Non-pigmented ciliary epithelial cell (primary cell): ENCODE measurements at places on chromosomes 3 and 15.

DNA sequence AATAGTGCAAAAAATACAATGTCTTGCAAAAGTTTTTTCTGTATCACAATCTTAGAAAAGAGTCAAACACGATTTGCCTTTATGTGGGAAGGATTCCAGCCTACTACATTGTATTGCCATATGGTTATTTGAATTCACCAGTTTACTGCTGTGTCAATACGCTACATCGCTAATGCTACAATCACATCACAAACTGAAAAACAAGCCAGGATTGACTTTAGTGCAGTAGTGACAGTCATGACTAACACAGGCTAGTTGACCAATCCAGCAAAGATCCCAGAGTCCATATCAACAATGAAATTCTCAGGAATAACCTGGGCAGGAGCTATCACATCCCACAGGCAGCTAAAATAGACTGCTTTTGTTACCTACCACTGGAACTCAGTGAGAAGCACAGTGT is 67.0 kb downstream of the IL12A start:
- DNase-seq: no peak

DNA sequence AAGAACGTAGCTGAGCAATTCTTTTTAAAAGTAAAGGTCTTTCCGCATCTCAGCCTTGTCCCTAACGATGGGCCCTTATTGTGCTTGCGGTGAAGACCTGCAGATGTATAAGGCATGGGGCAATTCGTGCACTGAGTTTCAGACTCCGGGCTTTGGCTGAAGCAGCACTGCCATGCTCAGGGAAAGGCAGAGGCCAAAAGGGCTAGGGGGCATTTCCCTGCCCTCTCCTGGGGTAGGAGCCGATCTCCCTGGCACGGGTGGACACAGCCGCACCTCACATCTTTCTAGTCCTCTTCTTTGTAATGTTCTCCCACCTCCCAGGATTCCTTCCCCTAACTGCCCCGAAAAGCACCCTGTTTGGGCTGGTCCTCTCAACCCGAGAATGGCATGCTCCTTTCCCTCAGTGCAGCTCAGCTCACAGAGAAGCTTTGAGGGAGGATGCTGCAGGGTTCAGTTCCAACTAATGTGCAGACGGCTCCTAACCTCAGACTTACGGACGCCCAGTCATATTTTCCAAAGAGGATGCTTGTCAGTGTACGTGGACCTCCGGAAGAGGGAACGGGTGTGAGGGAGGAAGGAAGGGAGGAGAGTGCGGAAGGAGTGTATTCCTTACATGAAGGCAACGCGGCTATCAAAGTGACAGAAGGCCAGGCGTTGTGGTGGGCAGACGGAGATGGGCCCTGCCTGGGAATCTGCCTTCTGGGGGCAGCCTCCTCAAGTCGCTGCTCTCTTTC is 61.2 kb downstream of the SYNM start:
- DNase-seq: no peak

- DNase-seq: no peak
Observed at GRCh38 chr3:151075869-151076562, 9.4 kb upstream of the MED12L start.

GRCh38 chr3:5020242-5020722 is 41.0 kb downstream of the BHLHE40 start:
- DNase-seq: no peak

- DNase-seq: no peak
Observed at GRCh38 chr3:5138214-5138981, 16.3 kb downstream of the ARL8B start.

GRCh38 chr15:101451846-101452245 is 37.7 kb downstream of the PCSK6 start:
- DNase-seq: no peak

DNA sequence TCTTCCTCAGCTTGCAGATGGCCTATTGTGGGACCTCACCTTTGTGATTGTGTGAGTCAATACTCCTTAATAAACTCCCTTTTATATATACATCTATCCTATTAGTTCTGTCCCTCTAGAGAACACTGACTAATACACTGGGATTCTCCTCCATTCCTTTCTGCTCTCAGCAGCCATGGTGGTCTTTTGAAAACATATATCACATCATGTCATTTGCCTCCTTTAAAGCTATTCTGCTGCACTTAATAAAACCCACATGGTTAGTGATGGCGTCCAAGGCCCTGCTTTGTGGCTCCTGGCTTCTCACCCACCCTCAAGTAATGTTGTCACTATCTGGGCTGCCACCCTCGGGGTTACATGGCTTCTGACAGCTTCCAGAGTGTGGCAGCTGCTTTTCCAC is 169.5 kb downstream of the CADPS start:
- DNase-seq: no peak

DNA sequence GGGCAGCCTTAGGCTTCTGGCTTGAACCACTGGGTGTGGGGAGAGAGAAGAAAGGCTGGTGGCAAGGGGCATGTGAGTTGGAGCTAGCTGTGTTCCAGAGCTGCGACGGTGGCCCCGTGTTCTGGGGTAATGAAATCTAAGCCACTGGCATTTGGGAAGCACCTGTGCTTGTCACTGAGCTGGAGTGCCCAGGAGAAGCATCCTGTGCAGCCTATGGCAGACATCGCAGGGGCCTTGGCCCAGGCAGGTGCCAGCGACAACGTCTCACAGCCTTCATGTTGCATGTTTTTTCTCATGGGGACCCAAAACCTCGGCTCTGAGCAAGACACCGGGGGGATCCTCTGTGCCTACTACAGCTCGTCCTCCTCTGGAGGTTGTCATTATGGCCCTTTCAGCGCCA is 91.1 kb upstream of the PLXNA1 start:
- DNase-seq: no peak

DNA sequence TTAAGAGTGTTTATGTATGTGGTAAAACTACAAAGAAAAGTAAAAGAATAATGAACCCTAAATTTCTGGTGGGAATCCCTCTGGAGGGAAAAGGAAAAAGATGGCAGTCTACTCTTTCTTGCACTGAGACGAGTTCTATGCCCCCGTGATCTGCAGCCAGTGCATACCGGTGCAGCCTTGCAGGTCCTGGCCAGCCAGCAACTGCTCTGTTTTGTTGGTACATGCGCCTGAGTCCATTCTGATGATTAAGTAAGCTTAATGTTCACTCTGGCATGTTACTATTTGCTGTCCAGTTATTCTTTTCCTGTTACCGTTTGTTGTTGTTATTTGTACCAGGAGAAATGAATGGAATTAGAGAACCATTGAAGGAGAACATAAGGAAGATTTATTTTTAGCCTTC is 95.1 kb upstream of the TMC3 start:
- no peak for DNase-seq
